Large intestine (tissue), 12 donors: ENCODE measurements at places on chromosomes 11 and 22.

GRCh38 chr11:119421941-119422808, 797 bp downstream of the THY1 start:
- no peak for DNase-seq

DNA sequence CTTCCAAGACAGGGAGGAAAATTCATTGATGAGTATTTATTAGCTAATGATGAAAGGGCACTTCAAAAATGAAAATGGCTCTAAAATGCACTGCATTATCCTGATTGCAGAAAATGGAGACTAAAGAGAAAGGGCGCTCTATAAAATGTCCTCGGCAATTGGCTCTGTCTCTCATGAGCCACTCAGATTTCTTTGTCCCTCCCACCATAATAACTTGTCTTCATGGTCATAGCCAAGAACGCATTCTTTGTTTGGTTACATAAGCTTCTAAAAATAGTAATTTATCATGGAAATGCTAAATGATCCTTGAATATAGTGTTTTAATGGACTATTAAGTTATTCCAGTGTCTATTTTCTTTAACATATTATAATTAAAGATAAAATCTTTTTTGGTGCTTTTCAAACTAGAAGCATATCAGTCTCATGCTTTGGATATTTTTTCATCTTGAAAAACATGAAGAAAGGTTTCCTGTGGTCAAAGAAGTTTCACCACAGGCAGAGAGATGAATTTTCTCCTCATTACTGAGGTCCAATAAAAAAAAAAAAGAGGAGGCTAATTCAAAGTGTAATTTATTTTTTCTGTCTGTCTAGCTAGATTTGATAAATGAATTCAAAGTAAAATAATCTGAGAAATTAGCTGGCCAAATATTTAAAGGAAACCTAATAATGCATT, 238.1 kb upstream of the BLID start:
- no peak for DNase-seq

GRCh38 chr11:100031973-100032372, 655.1 kb upstream of the ARHGAP42 start:
- no peak for DNase-seq

DNA sequence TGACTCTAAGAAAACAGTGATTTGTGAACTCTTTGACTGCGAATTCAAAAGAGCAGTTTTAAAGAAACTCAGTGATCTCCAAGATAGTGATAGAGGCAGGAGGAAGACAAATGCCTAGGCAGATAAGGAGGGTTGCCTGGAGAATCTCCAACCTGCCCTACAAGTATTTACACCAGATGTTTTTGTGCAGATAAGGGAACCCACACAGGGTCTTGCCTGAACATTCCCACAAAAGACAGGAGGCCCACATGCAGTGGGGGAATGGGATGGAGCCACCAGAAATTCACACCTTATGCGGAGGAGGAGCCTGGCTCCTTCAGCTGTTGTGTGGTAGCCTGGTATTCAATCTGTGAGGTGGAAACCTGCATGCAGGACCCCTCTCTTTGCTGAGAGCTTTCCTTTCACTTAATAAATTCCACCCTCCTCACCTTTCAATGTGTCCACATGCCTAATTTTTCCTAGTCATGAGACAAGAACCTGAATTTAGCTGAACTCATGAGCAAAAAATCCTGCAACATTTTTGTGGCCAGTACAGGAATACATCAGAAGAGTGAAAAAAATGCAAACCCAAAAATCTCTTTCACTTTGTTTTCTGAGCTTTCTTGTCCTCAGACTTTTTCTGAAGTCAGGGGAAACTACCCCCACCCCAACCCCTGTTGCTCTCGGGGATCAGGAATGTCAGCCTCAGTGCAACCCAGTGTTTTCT, 8.1 kb upstream of the GLYAT start:
- DNase-seq = no peak
